AG10803 (cell line): ENCODE measurements at places on chromosomes 4 and X.
A peak's percentile ranks its signal among the peaks of the same experiment; 100 is the strongest.

GRCh38 chr4:67550451-67550850, 5.1 kb upstream of the CENPC start:
- DNase-seq = no peak

DNA sequence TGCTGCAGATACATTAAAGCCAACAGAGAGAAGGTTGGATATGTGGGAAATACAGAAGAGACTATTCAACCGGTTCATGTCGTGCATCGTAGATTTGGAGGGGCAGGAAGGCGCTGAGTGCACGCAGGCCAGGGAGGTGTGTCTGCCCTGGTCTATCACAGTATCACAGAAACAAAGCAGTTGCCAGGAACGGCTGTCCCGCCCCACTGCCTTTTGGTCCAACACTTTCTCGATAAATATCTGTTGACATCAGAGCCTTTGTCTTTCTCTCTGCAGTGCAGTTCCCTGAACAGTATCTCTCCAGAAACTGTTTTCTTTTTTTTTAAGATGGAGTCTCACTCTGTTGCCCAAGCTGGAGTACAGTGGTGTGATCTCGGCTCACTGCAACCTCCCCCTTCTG, 151.1 kb upstream of the BCOR start:
- DNase-seq = no peak

DNA sequence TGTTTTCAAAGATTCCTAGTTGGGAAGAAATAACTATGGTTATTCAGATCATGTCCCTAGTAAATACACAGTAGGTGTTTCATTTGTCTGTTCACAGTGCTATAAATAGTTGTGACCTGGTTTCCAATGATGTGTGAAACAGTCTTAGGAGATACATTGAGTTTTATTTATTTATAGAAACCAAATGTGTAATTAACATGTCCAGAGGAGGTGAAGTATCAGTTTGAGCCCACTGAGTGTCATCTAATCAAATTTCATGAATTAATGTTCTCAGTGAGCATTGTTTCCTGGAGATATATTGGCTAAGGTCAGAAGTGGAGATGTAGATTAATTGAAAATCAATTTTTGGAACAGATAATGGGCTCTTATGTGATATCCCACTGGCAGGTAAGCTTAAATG, 996.3 kb downstream of the FSTL5 start:
- no peak for DNase-seq

- DNase-seq = peak; percentile 27
Observed at GRCh38 chr4:71550220-71551165, 211.7 kb downstream of the SLC4A4 start.

- DNase-seq = peak; percentile 44
Observed at GRCh38 chr4:119536572-119537528, 91.8 kb downstream of the PDE5A start.

GRCh38 chr4:41507291-41507947, 30.5 kb upstream of the LIMCH1 start:
- peak; percentile 51 for DNase-seq

- DNase-seq = no peak
Observed at GRCh38 chr4:48252313-48252712, 17.3 kb downstream of the TEC start.

DNA sequence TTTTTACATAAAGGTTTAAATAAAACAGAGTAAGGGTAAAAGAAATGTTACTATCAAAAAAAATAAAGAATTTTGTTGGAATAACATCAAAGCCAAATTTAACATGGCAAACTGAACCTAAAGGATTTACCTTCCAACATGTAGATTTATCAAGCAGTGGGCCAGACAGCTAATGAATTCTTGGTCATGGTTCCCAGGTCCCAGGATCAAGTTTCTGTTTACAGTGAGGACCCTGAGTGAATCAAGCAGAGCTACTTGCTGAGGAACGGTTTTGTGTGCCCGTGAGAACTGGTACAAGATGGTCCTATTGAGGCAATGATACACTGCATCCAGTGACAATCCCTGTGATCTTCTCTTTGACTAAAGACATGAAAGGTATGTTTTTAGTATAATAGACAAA, 157.1 kb downstream of the CDS1 start:
- no peak for DNase-seq

- DNase-seq = no peak
Observed at GRCh38 chr4:130576218-130576617, 1480.3 kb downstream of the C4orf33 start.

GRCh38 chrX:64198036-64198435, 7.5 kb downstream of the AMER1 start:
- DNase-seq = no peak

GRCh38 chr4:3607690-3608552, 75.7 kb upstream of the LRPAP1 start:
- no peak for DNase-seq

DNA sequence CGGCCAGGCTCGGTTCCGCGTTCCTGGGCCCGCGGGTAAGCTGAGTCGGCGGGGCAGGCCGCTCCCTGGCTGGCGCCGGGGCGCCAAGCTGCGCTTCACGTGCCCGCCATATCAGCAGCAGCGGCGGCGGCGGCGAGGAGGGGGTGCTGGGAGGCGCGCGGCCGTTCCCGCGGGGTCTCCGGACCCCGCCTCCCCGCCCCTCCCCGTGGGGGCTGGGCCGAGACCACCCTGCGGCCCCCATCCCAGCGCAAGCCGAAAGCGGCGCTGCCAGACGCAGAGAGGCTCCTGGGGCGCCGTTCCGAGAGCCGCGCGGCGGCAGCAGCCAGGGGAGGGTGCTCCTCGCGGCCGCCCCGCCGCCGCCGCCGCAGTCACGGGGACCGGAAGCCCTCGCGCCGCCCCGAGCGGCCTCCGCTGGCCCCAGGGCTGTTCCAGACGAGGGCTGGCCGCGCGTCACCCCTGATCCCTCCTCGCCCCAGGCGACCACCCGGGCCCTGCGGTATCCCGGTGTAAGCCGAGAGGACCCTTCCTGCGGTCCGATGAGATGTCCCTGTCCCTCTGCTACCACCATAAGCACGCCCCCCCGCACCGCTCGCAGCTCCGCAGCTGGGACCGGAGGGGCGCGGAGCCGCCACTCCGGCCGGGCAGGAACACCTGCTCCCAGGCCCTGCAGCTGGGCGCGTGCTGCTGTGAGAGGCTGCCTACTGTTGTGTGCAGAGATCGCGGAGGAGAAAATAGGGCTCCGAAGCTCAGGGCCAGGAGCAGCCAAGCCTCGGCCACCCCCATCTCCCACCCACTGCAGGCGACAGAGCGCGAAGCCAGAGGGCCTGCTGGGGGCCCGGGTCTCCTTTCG, 7.5 kb upstream of the BCOR start:
- DNase-seq = no peak

- DNase-seq = peak; percentile 23
Observed at GRCh38 chr4:15427161-15427560, 672 bp upstream of the C1QTNF7 start.

- peak; percentile 2 for DNase-seq
Observed at GRCh38 chr4:148515248-148515647, 73.0 kb upstream of the NR3C2 start.
